SJSA1 (cell line): ENCODE measurements at places on chromosomes 2 and 18.

GRCh38 chr2:68118816-68119215 lies 38.9 kb upstream of the PNO1 start:
- no peak for DNase-seq

DNA sequence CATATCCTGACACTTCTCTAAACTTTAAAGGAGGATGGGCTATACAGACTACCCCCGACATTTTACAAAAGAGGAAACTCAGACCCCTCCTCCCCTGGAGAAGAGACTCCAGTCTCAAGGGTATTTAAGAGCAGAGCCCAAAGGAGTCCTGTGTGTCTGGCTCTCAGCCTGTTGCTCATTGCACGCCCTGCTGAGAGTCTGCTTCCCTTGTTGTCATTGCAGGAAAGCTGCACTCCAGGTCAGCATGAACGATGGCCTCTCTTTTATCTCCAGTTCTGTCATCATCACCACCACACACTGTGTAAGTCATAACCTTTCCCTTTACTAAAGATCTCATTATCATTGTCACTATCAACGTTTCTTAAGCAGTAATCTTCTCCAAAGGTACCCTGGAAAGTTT lies 111.4 kb downstream of the ANTXR1 start:
- no peak for DNase-seq

- DNase-seq, result no peak
These were observed 12.8 kb upstream of the NEU4 start for GRCh38 chr2:241796209-241796608.

DNA sequence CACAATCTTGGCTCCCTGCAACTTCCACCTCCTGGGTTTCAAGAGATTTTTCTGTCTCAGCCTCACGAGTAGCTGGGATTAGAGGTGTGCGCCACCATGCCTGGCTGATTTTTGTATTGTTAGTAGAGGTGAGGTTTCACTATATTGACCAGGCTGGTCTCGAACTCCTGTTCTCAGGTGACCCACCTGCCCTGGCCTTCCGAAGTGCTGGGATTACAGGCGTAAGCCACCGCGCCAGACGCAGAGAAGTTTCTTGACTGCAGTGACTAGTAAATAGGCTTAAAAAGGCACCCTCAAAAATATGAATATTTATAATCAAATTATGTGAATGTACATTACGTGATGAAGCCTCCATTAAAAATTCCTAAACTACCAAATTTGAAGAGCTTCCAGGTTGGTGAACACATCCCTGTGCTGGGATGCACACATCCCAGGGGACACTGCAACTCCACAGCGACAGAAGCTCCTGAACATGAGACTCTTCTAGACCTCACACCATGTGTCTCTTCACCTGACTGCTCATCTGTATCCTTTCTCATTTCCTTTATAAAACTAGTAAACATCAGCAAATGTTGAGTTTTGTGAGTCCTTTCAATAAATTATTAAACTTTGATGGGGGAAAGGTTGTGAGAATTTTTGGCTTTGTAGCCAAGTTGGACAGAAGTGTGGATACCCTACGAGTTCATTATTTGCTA lies 203.3 kb upstream of the SPOPL start:
- DNase-seq, result no peak

GRCh38 chr2:152635635-152636298 lies 81.5 kb downstream of the PRPF40A start:
- peak; percentile 45 for DNase-seq
